ENCODE measurements at places on chromosomes 2 and 18.

DNA sequence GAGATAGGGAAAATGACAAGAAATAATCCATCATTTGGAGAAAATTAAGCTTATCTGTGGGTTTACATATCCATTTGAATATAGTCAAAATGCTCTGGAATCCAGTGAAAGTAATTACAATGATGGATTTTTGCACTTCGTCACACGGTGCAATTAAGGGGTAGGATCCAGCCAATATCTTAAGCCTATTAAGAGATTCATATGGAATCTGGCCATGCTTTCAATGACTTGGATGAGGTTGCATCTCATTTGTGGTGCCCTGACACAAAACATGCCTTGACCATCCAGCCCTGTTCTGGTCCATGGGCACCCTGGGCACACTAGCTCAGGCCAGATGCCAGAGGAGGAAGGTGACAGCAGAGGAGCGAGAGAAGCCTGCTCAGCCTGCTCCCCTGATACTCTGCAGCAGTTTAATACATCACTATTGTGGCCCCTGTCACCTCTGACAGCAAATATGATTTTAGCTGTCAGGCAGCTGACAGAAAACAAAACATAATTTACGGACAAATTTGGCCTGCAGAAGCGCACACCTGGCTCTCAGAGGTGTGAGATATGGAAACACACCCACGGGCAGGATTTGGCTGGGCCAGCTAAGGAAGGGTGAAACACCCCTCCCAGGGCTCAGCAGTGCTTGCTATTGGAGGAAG, 94.1 kb upstream of the ST8SIA3 start:
- DNase-seq = no peak

GRCh38 chr2:159012142-159012541, 43.7 kb downstream of the TANC1 start:
- DNase-seq = no peak

DNA sequence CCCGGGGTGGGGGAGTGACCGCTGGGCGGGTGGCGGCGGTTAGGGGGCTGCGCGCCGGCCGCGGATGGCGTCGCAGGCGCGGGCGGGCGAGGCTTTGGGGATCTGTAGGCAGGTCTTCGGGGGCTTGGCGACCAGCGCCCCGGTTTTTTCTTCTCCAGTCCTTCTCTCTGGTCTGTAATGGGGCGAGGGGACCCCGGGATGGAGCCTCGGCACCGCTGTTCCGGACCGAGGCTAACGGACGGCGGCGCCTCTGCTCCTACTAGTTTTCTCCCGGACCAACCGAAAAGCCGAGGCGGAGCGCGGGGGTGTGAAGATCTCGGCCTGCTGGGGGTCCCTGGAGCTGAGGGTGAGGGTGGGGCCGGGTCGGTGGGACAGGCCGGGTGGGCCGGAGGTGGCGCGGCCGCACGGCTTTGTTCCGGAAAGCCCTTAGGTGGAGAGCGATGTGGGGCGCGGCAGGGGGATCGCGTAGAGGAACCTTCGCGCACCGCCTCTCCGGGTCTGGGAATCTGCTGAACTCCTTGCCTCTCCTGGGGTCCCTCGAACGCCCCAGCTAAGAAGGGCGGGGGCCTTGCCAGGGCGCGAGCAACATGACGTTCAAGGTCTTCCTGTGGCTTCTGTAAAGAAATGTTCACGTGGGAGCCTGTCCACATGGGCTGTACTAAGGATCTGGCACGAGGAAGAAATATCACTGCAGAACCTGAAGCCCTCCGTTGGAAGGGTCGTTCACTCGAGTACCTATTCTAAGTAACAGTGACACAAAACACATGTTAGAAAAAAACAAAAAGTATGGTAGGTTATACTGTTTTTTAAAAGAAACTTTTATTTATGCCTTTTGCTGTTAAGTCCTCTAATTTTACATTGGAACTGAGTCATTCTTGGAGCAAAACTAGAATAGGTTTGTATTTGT, 861 bp downstream of the SLC39A10 start:
- DNase-seq = peak; percentile 48

DNA sequence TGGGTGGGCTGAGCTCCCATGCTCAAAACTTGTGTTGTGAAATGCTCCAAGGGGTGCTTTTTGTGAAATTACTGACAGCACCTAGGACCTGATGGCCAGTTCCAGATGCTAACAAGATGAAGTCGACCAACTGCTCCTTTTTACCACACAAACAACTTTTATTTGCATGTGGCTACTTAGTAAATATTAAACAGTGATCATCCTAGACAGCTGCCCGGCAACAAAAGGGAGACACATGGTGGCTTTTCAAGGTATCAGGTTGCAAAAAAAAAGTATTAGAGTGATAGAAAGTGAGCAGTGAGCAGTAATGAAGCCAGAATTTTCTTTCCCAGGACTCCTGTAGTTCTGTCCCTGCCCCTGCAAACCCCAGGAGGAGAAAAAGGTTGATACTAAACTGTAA, 118.5 kb downstream of the RPIA start:
- no peak for DNase-seq

DNA sequence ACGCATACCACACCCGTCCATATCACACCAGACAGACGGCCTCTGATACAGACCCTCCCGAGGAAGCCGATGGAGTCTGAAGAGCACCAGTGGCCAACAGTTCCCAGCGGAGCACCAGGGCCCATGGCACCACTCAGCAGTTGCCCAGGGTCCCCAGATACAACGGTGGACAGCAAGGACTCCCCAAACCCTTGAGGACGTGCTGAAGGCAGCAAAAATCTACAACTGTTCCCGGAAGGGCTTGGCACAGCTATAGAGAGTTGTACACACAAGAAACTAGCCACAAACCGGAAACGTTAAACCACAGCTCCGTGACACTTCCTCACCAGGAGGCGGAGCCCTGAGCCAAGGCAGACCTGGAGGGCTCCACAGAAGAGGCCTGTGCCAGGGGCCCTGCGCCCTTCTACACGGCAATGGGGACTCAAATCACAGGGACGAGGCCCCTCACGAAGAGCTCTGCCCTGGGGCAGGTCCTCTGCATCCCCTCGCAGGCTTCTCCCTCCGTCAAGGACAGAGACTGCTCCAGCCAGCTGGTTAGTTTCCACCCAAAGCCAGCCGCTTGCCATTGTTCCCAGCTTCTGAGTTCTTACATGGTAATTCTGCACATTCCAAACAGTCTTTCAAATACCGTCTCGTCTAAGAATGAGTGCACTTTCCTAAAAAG, 133.4 kb downstream of the HDAC4 start:
- no peak for DNase-seq

DNA sequence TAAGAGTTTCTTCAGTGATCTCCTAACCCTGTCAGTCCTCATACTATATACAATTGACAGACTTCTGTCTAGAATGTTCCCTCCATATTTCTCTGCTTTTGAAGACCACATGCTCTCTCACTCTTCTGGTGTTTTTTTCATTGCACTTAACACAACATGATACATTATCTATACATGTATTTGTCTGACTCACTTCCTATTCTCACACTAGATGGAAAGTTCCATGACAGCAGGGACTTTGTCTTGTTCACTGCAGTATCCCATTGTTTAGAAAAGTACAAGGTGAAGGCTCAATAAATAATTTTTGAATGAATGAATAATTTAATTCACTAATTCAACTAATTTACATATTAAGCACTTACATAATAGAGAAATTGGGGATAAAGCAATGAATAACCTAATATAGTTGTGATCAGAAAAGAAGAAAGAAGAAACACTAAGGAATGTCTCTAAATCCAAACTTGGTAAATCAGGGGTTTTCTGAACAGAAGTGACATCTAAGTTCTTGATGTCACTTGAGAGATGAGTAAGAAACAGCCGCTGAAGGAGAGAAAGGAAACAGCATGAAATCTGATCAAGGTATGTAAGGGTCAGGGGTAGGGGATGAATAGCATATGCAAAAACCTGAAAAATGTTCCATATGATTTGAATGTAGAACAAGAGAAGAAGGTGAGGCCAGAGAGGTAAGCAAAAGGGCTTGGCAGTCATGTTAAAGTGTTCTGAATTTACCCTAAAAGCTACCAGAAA, 42.4 kb downstream of the MBD2 start:
- DNase-seq = no peak

DNA sequence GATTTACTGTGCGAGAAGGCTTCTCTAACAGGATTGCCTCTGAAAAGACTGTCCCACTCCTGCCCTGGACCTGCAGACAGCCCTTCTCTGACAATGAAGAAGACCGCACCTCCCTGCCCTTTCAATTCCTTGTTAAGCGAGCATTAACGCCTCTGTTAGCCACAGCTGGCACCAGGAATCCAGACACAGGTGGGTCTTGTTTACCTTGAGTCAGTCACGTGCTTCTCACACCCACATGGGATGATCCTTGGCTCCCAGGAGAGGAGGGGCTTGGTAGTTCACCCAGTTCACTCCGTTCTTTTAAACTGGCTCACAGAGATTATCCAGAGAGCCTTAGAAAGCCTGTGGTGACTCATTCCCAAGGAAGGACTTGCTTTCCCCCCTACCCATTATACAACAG, 410.5 kb upstream of the MEIS1 start:
- DNase-seq = no peak

- DNase-seq = no peak
Measured at GRCh38 chr2:12719400-12720277, 2.9 kb downstream of the TRIB2 start.

GRCh38 chr2:240154606-240155005, 14.1 kb upstream of the OTOS start:
- no peak for DNase-seq

DNA sequence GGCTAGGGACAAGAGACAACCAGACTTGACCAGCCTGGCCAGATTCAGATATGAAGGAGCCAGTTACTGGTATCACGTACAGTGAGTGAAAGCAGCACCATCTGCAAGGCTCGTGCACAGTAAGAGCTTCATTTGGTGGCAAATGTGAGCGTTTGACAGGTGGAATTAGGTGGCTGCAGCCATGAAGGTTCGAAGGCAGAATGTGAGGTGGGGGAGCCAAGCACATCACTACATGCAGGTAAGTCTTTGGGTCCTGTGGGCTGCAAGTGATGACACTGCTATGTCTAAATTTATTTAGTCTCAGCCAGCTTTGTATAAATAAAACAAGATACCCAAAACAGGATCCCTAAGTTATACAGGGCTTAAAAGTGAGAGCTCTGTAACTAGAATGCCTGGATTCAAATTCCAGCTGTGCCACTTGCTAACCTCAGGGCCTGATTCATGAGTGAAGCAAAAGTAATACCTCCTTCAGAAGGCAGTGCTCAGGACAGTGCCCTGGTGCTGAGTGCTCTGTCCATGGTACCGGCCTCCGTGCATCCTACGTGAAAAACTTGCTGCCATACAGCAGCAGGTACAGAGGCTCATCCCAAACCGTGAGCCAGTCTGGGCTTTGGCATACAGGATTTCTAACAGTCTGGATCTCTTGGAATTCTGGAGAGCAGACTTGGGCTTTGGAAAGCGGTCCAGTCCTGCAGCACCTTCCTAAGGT, 18.6 kb downstream of the DDX18 start:
- DNase-seq = no peak

DNA sequence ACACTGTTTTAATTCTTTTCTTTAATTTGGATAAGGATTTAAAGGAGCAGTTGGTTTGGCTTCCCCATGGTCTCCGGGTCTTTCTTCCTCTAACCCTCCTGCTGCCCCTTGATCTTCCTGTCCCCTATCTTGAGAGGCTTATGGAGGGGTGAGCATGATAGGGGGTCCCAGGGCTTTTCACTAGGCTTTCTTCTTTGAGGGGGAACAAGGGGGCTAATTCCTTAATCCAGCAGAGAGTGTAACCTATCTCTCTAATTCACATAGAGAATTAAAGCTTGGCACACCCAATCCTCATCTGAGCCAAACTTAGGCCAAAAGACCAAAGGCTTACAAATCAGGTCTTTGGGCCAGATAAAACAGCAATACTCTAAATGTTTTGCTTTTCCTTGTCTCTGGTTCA, 21.5 kb upstream of the C2orf66 start:
- DNase-seq = no peak

GRCh38 chr18:77207540-77207939, 42.1 kb upstream of the GALR1 start:
- no peak for DNase-seq

GRCh38 chr2:3738454-3738853, 35.1 kb downstream of the DCDC2C start:
- no peak for DNase-seq

DNA sequence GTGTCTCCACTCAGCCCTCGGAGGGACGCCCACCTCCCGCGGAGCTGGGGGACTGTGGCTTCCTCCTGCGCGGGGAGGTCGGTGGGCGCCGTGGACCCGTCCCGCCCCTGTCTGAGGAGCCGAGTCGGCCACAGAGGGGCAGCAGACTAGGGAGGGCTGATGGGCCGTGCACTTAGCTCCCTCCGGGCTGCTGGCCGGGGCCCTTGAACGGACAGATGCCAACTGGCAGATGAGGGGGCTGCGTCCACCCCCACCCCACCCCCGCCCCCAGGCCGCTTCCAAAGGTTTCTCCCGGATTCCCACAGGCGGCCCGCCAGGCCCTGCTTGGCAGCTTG, 10.4 kb upstream of the UBE2F start:
- no peak for DNase-seq

GRCh38 chr2:134988994-134989605, 58.1 kb downstream of the MAP3K19 start:
- DNase-seq = peak; percentile 22

DNA sequence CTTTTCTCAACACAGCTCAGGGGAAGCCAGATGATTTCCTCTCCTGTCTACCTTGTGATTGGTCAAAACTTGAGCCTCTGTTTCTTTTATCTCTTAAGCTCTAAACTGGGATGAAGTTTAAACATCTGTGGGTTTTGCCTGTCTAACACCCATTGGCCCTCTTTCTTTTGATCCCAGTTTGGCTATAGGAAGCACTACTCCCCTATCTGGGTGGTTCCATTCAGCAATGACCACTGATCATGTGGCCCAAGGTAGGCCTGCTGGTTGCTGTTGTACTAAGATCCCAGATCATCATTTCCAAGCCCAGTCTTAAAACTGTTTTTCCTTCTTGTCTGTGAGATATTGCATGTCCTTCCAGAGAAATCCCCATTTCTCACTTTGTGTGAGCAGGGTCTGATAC, 51.6 kb upstream of the STPG4 start:
- no peak for DNase-seq

- no peak for DNase-seq
Measured at GRCh38 chr2:231052494-231053451, 3.9 kb upstream of the PSMD1 start.

GRCh38 chr2:153828335-153828734, 43.4 kb upstream of the GALNT13 start:
- no peak for DNase-seq

GRCh38 chr18:39945076-39945475, 2010.0 kb upstream of the PIK3C3 start:
- DNase-seq = no peak

Data from Panc1 (cell line).